Osteoblast (primary cell): ENCODE measurements at places on chromosomes 7 and 10. TPM values are rescaled to one million over a fixed set of nuclear protein-coding genes. Genes with fewer than 3 reads are reported as not detected.

- DNase-seq = peak; percentile 14
Observed at GRCh38 chr10:130218181-130218641, 82.0 kb downstream of the GLRX3 start.

DNA sequence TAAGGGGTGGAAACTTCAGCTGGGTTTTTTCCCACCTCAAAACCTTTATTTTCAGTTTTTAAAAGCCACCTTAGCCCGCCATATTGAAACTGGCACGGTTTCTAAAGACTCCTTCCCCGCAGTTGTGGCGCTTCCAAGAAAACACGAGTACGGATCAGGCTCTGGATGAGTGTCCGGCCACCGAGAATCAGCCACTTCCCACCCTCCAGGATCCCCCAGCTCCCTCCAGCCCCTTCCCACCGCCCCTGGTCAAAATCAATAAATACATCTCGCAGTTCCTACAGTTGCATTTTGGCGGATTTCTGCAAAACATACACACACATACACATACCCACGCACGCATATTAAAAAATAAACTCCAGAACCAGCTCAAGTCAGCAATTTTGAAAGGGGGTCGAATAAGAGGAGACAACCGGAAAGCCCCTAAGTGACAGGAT lies 1.1 kb downstream of the SFMBT2 start:
- DNase-seq = no peak

- no peak for DNase-seq
Observed at GRCh38 chr10:13998163-13998835, 332.4 kb downstream of the FRMD4A start.

GRCh38 chr10:51255381-51255780 lies 181.1 kb downstream of the PRKG1 start:
- DNase-seq = no peak

GRCh38 chr7:78125884-78126283 lies 327.3 kb downstream of the PHTF2 start:
- DNase-seq = peak; percentile 80

- no peak for DNase-seq
Observed at GRCh38 chr10:118592675-118593330, 2.6 kb downstream of the PRLHR start.

ERVW-1 gene
- total RNA-seq = not detected in 2 replicates

- no peak for DNase-seq
Observed at GRCh38 chr10:113060201-113061053, 110.4 kb downstream of the TCF7L2 start.

PARP12 gene
- total RNA-seq = 15.6 and 26.4 TPM in 2 replicates

DNA sequence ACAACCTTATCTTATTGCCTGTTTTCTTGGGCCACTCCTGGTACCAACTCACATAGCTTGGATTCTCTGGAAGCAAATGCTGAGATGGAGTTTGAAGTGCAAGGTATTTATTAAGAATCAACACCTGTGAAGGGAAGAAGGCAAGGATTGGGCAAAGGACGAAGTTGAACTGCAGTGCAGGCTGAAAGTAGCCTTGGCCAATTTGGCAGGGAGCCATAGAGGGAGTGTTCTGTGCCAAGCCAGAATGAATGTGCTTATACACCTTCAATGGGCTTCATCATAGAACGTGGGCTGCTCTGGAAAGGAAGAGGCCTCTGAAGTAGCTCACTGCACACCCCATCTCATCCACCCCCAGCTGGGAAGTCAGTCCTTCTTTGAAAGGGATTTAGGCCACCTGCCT lies 79.8 kb upstream of the IFRD1 start:
- DNase-seq = no peak

GRCh38 chr10:110897184-110897583 lies 21.8 kb downstream of the BBIP1 start:
- DNase-seq = no peak

DNA sequence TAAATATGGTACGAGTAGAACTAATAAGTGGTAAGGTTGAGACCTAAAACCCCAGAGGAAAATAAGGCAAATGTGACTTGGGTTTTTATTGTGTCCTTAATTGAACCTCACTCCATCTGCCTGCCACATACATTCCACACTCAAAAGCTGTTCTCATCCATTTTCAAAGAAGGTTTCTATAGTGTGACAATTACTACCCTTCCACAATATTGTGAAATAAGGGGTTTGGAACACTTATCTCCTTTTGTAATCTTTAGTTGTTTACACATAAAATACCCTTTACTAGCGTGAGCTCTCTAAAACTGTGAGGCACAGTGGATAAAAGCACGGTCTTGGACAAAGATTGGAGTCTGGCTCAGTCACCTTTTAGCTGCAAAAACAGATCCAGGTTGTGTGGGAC lies 166.6 kb downstream of the THSD7A start:
- DNase-seq = no peak

GRCh38 chr10:7855205-7855604 lies 36.9 kb downstream of the TAF3 start:
- no peak for DNase-seq

GRCh38 chr10:22230158-22230833 lies 12.5 kb upstream of the EBLN1 start:
- peak; percentile 68 for DNase-seq

DNA sequence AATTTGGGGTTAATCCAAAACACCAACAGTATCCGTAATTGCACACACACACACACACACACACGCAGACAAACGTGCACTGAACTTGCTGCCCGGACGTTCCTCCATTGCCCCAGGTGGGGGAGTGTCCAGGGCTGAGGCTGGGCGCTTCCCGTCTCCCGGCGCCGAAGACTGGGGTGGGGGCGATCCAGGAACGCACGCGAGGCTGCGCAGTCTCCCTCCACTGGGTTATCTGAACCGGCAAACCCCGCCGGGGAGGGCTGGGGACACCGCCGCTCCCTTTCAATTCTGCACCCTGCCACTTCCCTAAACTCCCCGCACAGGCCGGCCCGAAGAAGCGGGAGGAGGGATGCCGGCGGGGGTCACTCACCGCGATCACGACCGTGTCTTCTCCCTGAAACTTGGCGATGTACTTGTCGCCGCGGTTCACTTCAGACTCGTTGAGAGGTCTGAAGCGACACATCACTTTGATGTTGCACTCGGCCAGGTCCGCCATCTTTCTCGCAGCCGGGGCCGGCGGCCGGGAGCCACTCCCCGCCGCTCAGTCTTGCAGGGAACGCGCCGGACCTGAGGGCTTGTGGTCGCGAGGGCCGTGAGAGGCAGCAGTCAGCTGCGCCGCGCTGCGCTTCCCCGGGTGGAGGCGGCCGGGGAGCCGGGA lies 618 bp downstream of the KIF5B start:
- DNase-seq = peak; percentile 77

TFEC gene
- total RNA-seq = under 0.01 and 0.36 TPM in 2 replicates

GRCh38 chr7:112076324-112076723 lies 129.9 kb downstream of the DOCK4 start:
- DNase-seq = no peak

PDE6C gene
- total RNA-seq = not detected in 2 replicates

- no peak for DNase-seq
Observed at GRCh38 chr7:53358269-53358668, 322.8 kb downstream of the POM121L12 start.

- DNase-seq = peak; percentile 76
Observed at GRCh38 chr7:71868797-71869196, 543.3 kb downstream of the CALN1 start.

FAM221A gene
- total RNA-seq = 0.72 and 1.8 TPM in 2 replicates

DNA sequence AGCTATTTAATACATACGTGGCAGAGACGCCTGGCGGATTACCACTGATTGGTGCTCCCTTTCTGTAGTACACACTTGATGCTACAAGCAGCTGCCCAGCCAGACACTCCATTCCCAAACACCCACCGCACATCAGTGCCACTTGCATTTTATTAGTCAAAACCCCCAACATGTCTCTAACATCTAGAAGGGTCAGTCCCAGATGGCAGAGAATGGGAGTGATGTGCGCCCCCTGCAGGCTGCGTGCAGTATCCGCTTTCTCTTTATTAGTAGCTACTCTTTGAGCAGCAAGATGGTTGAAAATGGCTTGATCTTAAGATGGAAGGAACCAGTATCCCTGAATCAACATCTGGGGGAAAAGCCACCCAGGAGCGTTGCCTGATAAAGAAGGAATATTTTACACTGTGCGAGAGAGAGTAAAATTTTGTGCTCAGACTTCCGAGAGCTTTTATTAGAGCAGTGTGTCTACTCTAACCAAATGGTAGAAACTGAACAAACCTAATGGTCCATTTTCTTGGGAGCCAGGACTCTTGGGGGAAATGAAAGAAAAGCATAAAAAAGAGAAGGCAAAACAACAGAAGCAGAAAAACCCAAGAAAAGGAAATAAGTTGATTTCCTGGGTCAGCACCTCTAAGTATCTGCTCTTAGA lies 78.3 kb downstream of the ST8SIA6 start:
- DNase-seq = no peak

- DNase-seq = no peak
Observed at GRCh38 chr7:123633553-123633952, 22.1 kb upstream of the LMOD2 start.

GRCh38 chr10:114266521-114266920 lies 27.5 kb downstream of the VWA2 start:
- DNase-seq = no peak

GRCh38 chr7:68155676-68156075 lies 1159.0 kb downstream of the TYW1 start:
- DNase-seq = no peak

DNA sequence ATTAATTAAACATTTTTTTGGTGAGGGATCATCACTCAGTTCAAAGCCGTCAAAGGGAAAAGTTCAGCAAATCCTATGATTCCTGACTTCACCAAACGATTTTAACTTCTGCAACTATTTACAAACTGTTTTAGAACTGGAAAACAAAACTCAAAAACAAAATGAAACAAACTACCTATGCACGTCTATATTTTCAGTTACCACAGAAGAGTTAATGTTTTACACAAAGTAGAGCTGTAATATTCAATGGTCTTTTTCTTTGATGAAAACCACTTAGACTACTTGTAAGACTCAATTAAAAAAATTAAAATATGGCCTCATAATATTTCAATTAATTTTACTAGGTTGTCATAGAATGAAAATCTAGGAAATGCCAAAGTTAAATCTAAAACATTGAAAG lies 131.5 kb downstream of the ATE1 start:
- DNase-seq = no peak

DNA sequence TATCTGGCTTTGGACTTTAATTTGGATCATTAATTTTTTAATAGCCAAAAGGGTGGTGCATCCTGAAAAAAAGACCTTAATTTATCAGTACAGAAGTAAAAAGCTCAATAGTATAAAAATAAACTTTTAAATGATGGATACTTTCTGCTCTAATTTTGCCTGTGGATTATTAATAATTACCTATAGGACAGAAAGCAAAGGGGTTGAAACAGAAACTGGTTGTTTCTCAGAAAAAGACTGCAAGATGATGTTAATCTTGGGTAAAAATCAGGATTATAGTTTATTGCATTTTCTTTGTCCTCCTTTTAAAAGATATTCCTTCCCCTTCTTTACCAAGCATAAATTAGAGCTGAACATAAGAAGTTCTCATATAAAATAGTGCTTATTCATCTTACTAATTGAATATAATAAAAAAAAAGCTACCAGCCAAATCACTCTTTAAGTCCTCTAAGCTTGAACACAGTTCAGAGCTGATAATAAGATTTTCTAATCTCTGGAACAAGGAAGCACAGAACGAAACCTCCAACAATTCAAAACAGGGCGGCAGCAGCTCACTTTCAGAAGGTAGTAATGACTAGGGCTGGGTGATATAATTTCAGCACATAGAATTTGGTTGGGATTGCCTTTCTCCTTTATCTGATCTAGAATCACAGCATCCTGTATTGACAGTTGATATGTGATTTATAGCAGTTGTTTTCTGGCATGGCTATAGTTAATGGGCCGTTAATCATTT lies 8.1 kb upstream of the GPR85 start:
- no peak for DNase-seq

GRCh38 chr10:117322260-117322659 lies 53.0 kb downstream of the PDZD8 start:
- peak; percentile 21 for DNase-seq

GRCh38 chr7:157584420-157584819 lies 247.6 kb downstream of the DNAJB6 start:
- DNase-seq = no peak

HOXA7 gene
- total RNA-seq = 3.6 and 4.4 TPM in 2 replicates

DNA sequence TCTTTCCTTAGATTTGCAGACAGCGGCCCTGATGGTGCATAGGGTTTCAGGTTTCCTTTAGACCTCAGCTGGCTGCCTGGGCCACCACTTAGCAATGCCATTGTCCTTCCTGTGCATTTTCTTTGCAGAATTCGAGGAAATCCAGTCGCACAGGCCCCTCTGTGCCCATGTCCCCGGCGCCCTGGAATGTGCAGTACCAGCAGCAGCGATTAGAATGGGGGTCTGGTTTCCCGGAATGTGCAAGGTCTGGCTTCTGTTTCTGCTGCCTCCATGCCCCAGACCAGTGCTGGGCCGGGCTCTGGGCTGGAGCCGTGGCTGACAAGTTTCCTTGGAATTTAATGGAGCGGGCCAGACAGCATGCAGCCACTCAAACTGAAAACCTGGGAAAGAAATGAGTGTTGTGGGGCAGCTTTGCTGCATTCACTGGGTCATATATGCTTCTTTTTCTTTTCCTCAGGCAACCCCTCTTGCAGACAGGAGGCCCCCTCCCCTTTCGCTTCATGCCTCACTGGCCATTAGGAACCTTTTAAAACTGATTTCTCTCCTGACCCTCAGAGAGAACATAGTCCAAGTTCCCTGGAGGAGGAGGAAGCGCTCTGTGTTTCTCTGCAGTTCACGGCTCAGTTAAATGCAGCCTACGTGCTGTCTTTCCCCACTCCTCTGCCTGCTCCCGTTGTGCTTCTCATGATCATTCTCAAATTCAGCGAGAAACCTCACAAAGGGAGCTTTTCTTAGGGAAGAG lies 14.4 kb downstream of the HTRA1 start:
- peak; percentile 89 for DNase-seq

DNA sequence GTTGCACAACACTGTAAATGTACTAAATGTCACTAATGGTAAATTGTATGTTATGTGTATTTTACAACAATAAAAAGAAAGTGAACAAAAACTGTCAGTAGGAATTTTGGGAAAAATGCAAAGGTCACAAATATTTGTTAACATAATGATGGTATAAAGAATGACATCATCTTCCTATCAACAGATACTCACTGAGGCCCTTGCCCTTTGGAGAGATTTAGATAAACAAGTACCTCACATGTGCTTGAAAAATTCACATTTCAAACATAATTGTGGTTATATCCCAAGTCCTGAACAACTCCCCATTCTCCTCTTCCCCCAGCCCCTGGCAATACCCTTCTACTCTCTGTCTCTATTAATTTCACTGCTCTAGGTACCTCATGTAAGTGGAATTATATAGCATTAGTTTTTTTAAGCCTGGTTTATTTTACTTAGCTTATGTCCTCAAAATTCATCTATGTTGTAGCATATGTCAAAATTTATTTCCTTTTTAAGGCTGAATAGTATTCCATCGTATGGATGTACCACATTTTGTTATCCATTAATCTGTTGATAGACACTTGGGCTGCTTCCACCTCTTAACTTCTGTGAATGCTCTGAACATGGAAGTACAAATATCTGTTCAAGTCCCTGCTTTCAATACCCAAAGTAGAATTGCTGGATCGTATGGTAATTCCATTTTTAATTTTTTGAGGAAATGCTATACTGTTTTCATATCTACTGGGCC lies 90.5 kb downstream of the WIPF3 start:
- no peak for DNase-seq

FANK1 gene
- 8.3 and 8.5 TPM in 2 replicates for total RNA-seq

ITPRID1 gene
- total RNA-seq = not detected in 2 replicates

CCZ1 gene
- total RNA-seq = 52.8 and 76.6 TPM in 2 replicates

CPN1 gene
- not detected in 2 replicates for total RNA-seq

- no peak for DNase-seq
Observed at GRCh38 chr7:69622014-69622835, 23.9 kb downstream of the AUTS2 start.

RTKN2 gene
- total RNA-seq = 7.7 and 8.0 TPM in 2 replicates
